AG08395 (cell line): ENCODE measurements at places on chromosomes 5 and 9.

DNA sequence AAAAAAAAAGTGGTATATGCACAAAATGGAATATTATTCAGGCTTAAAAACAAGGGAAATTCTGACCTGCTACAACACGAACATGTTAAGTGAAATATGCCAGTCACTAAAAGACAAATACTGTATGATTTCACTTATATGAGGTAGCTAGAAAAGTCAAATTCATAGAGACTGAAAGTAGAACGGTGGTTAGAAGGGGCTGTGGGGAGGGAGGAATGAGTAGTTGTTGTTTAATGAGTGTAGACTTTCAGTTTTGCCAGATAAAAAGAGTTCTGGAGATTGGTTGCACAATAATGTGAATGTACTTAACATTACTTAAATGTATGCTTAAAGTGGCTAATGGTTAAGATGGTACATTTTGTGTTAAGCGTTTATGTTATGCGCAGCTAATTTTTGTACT, 79.5 kb upstream of the IL12B start:
- DNase-seq, result no peak

DNA sequence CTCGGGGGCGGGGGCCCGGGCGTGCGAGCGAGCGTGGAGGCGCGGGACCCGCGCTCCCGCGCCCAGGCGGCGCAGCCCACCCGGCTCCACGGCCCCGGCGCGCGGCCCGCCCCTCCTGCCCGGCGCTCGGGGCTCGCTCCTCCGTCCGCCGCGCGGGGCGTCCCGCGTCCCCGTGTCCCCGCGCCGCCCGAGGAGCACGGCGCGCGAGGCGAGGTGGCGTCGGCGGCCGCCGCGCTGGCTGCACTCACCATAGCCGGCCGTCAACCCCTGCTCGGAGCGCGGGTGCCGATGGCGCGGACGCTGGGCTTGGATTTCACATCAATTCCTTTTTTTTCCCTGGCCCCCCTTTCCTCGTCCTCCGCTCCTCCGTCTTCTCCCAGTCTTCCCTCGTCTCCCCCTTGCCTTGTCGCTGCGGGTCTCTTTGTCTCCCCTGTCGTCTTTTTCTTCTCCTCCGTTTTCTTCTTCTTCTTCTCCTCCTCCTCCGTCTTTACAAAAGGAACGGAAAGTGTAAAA, 494 bp downstream of the PTCH1 start:
- DNase-seq, result no peak

GRCh38 chr5:86452251-86452650, 165.5 kb upstream of the COX7C start:
- no peak for DNase-seq

DNA sequence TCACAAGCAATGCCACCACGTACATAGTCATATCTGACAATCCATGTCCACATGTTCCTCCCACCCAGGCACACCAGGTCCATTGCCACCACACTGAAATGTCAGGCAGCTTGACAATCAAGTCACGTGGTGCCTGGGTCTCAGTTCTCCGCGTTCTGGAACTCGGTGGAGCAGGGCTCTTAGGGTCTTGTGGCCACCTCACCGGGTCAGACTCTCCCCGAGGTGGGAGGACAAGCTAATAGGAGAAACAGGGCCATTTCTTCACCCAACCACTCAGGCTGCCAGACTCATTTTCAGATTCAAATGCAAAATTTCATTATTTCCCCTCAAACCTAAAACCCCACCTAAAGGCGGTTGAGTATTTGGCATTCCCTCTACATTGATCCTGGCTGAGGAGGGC, 200.5 kb upstream of the GAS1 start:
- no peak for DNase-seq

GRCh38 chr9:129100383-129101169, 10.0 kb downstream of the CRAT start:
- DNase-seq, result no peak

- DNase-seq, result no peak
Observed at GRCh38 chr5:124732428-124733328, 13.8 kb downstream of the ZNF608 start.

- DNase-seq, result no peak
Observed at GRCh38 chr5:106386287-106386686, 1284.5 kb downstream of the EFNA5 start.

DNA sequence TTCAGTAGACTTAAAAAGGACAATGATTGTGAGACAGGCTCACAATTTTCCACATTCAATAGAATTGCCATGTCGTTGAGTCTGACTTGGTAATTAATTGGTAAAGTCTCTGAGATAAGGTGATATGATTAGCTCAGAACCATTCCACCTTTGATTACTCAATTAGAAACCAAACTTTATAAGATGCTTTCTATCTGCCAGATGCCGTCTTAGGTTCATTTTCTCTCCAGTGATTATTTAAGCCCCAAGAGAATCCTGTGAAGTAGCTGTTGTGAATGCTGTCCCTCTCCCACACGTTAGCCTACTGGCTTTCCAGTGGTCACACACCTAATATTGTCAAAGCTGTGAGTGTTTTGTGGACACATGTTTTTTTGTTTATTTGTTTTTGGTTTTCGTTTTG, 528.9 kb upstream of the ZNF462 start:
- DNase-seq, result no peak

GRCh38 chr5:141914199-141914743, 9.4 kb upstream of the DELE1 start:
- peak; percentile 27 for DNase-seq

- DNase-seq, result no peak
Observed at GRCh38 chr5:63860379-63860778, 101.9 kb downstream of the HTR1A start.

DNA sequence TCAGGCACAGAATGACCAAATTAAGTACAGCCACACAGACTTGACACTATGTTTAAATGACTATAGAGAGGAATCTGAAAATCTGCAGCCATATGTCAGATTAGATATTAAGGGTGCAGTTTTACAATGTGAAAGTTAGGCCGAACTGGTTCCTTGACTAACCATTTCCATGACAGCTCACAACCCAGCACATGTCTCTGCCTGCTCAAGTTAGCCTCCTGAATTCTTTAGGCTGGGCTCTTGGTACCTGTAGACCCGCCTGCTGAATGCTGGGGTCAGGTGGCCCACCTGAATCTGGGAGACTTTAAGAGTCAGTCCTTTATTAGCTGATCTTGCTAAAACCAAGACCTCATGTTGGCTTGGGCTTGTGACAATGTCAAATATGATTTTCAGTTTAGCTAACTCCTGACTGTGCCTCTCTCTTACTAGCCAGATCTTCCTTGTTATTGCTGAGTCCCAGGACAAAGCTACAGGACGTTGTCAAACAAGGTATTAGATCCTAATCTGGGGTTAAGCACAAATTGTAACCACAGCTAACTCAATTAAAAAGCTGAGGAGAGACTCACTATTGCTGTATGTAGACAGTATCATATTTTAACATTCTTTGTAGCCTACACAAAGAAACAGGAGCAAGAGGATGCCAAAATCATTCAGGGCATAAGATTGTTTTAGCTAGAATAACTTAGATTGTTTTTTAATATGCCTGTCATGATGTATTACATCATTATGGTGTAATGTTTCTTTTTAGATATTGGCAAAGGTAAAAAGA, 490.9 kb downstream of the SEMA5A start:
- no peak for DNase-seq

GRCh38 chr9:106945727-106946660, 83.0 kb downstream of the ZNF462 start:
- DNase-seq, result peak; percentile 45
